Caco-2 (cell line): ENCODE measurements at places on chromosomes 7 and 10. TPM values are rescaled to one million over a fixed set of nuclear protein-coding genes. Genes with fewer than 3 reads are reported as not detected.

DNA sequence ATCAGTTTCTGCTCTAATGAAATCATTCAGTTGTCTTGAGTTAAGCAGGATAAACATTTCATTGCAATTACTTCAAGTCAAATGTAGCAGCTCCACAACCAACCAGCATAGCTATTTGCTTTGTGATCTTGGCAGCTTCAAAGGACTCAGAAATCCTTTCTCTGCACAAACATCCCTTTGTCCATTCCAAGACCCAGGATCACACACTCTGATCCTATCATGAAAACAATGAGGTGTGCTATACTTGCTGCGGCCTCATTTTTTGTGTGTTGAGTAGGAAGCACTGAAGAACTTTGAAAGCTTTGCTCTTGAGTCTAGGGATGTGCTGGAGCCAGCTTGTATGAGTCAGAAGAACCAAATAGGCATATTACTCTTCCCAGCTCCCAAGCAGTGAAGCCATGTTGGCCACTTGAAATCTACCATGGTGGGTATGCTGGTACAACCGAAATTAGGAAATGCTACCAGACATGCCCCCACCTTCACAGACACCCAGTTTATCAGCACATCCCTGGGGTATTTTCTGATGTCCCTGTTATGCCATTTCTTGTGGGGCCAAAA lies 199.4 kb upstream of the PRSS58 start:
- no peak for DNase-seq

DNA sequence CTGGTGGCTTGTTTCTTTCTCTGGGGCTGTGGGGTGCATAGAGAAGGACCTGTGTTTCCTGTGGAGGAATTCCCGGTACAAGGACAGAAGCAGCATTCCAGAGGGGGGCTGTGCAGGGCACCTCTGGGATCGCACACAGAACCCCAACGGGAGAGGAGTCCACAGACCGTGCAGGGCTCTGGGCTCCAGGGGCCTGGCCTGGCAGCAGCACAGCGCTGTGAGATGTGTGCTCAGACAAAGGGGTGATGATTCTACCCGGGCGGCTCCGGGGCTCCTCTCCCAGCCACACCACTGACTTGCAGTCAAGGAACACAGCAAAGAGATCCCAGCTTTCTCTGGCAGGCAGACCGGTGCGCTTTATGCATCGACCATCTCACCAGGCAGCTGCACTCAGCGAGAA lies 6.9 kb upstream of the SHH start:
- no peak for DNase-seq

The ANKRD30A gene
- total RNA-seq, result 0.14 TPM in 1 of 2 replicates, not detected in the other

DNA sequence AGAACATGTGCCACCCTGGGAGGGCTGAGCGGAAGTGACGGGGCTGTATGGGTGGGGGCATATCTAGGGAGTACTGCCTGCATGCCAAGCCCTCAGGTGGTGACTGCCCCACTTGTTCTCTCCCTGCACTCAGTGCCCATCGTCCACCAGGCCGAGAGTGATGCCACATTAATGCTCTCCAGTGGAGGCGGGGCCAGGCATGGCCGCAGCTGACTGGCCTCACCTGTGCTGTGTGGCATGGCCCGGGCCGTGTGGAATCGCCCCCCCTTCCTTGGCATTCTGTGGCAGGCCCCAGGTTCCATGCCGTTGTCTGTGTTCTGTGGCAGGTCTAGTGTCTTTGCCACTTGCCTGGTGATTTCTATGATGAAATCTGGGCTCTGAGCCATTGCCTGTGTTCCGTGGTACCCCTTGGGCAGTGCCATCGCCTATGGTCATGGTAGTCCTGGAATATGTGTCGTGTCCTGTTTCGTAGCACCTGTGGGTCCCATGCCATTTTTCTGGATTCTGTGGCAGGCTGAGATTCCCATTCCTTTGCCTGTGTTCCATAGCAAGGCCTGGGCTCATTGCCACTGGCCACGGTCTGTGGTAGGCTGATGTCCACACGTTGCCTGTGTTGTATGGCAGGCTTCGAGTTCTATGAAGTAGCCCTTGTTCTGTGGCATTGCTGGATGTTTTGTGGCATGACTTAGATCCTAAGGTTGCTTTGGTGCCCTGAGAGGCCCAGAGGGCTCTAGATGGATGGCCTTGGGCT lies 8.9 kb downstream of the FLNC start:
- DNase-seq, result no peak

DNA sequence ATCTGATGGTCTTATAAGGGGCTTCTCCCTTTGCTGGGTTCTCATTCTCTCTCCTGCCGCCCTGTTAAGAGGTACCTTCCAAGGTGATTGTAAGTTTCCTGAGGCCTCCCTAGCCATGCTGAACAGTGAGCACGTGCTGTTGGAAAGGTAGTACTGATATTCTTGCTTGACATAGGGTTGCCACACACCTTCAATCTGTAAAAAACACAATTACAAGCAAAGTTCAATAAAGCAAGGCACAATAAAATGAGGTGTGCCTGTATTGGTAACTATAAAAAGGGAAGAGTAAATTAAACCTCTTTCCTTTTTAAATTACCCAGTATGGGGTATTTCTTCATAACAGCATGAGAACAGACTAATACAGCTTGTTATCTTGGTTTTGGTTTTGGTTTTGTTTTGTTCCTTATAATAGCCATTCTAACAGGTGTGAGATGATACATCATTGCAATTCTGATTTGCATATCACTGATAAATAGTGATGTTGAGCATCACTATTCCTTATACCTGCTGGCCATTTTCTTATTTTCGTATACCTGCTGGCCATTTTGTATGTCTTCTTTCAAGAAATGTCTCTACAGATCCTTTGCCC lies 164.9 kb upstream of the TRIM24 start:
- DNase-seq, result no peak

- no peak for DNase-seq
Observed at GRCh38 chr7:136877509-136877908, 9.1 kb downstream of the CHRM2 start.

- no peak for DNase-seq
Observed at GRCh38 chr10:61752111-61753011, 89.6 kb downstream of the CABCOCO1 start.

The LIPN gene
- not detected in 2 replicates for total RNA-seq

DNA sequence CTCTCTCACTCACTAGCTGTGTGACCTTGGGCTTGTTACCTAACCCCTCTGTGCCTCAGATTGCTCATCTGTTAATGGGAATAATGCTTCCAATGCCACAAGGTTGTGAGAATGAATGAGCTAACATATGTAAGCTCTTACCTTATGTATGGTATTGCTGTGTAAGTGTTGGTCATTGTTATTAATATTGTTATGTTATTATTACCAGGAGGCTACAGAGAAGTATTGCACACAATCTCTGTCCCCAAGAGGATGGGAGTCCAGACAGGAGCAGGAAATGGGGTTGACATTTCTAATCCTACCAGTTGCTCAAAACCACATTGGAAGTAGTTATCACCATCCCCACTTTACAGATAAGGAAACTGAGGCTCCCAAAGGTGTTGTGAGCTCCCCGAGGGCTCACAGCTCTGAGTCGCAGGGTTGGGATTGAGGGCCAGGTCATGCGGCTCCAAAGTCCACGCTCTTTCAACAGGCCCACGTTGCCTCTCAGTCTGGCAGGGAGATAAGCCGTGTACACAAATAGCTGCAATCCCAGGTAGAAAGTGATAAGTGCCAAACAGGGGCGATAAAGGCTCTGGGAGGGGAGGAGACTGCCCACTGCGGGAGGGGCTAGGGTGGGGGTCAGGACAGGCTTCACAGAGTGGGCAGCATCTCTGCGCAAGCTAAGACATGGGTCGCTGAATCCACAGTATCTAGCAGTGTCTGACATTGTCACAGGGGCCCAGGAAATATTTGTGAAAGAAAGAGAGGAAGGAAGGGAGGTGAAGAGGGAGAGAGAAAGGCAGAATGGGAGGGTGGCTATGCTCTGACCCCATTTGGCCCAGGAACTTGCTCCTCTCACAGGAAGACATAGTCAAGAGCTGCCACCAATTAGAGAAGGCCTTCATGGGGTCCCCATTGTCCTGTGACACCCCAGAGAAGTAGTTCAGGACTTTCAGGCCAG lies 9.6 kb upstream of the ZMIZ1 start:
- peak; percentile 93 for DNase-seq

The TMEM196 gene
- not detected in 2 replicates for total RNA-seq

The GRM8 gene
- total RNA-seq, result not detected in 2 replicates
